Cardiac fibroblast (primary cell): ENCODE measurements at places on chromosomes 6 and 20.
A peak's percentile ranks its signal among the peaks of the same experiment; 100 is the strongest.

GRCh38 chr6:22149096-22149495, 147.7 kb downstream of the PRL start:
- no peak for DNase-seq

DNA sequence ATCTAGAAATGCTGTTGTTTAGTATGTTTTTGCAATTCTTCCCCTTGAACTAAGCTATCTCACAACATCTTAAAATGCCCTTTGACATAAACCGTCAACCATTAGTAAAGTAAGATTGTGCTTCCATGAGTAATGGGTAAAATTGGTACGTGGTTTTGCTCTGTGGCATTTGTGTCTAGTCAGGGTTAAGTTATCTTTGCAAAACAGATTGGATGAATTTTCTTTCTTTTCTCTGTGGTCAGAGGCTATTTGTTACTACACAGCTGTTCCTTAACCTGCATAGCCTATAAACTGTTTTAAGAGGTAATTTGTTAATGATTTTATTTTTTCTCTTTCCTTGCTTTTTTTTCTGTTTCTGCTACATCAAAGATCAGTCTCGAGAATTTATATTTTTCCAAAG, 75.4 kb downstream of the RPP40 start:
- peak; percentile 46 for DNase-seq

DNA sequence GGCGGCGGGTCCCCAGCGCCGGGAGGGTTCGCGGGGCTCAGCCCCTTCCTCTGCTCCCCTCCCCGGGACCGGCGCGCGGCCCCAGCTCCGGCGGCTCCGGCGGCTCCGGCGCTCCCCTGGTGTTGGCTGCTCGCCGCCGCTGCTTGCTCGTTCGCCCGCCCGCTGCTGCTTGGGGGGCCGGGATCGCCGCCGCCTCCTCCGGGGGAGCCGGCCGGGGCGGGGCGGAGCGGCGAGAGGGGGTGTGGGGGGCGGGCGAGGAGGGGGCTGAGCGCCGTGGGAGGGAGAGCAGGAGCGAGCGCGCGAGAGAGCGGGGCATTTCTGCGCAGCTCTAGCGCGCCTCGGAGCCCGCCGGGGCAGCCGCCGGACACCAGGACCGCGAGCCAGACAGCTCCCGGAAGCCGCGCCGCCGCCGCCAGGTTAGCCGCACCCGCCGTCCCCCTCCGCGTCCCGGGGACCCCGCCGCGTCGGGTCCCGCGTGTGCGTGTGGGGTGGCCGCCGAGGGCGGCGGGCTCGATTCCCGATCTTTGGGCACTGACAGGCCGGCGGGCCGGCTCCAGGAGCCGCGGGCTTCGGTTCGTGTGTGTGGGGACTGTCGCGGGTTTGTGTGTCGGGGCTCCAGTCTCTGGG, 62.0 kb upstream of the EPB41L1 start:
- DNase-seq: no peak

DNA sequence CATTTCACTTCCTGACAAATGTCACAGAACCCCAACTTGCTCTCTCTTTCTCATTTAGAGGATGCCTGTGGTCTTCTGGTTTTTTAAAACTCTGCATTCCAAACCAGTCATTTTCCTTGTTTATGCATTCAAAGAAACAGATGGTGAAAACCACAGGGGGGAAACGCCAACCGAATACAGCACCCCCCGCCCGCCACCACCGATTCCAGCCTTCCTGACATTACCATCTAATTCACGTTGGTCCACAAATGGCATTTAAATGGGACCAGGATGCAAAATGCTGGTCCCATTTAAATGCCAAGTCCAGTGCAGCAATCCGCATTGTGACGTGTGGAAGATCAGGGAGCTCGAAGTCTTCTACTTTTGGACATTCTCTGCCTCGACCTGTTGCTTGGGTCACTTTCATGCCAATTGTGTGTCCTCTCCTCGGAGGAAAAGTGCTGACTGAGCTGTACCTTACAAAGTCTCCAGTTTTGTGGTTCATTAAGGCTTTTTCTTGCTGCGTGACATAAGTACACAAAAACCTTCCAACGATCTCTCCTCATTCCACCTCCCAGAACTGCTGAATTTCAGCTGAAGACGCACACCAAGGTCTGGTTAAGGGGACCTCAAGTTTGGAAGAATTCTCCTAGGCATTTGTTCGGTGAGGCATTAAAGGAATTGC, 35.8 kb downstream of the NEDD9 start:
- DNase-seq: peak; percentile 66

DNA sequence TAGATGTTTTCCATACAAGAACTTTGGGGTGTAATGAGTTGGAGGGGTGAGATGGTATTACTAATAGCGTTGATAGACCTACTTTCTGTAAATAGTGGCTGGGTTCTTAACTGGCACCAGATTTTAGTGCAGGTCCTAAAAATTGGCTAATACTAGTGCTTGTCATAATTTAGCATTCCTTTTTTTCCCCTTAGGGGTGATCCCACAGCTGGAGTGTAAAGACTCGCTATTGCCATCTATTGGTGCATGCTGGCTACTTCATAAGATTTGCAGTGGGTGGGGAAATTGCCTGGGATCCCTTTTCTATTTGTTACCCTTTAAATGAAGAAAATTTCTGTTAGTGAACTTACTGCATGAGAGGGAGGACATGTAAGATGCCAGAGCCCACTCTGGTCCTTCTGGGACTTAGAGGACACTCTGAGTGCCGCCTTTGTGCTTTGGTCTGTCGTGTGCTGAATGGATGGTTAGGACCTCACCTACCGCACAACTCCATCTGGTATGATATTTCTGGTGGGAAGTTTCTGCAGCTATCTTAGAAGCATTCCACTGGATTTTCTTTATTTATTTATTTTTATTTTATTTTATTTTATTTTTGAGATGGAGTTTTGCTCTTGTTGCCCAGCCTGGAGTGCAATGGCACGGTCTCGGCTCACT, 195.5 kb downstream of the JARID2 start:
- DNase-seq: peak; percentile 87

GRCh38 chr6:24920136-24920535, 15.6 kb downstream of the RIPOR2 start:
- no peak for DNase-seq

DNA sequence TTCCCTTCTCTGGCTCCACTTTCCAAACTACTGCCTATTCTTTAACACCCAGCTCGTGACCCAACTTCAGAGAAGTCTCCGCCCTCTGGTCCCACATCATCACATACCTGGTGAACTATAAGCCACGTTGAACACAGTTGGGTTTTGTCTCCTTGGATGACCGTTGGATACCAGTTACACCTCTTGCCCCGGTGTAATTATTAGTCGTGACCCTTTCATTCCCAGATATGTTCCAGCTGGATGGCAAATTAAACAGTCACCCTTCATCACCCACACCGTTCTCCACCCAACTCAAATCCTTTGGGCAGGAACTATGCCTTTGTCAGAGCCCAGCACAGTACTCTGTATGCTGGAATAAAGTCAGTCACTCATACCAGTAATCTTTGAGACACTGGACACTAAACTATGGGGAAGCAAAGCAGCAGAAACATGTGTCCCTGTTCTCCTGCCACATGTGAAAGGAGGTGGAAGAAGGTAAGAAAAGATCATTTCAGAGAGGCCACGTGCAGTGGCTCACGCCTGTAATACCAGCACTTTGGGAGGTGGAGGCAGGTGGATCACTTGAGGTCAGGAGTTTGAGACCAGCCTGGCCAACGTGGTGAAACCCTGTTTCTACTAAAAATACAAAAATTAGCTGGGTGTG, 22.5 kb downstream of the PLAGL2 start:
- DNase-seq: no peak

GRCh38 chr6:56278171-56278591, 30.8 kb upstream of the COL21A1 start:
- DNase-seq: no peak

GRCh38 chr6:107386340-107386739, 73.0 kb downstream of the PDSS2 start:
- peak; percentile 22 for DNase-seq

- no peak for DNase-seq
These were observed 279.5 kb upstream of the SUPT3H start for GRCh38 chr6:45657226-45657625.

- no peak for DNase-seq
These were observed 29.0 kb downstream of the NFATC2 start for GRCh38 chr20:51513545-51513944.

GRCh38 chr20:53768329-53768728, 174.7 kb upstream of the ZNF217 start:
- DNase-seq: no peak

GRCh38 chr6:113447088-113447831, 409.9 kb upstream of the MARCKS start:
- DNase-seq: peak; percentile 83

DNA sequence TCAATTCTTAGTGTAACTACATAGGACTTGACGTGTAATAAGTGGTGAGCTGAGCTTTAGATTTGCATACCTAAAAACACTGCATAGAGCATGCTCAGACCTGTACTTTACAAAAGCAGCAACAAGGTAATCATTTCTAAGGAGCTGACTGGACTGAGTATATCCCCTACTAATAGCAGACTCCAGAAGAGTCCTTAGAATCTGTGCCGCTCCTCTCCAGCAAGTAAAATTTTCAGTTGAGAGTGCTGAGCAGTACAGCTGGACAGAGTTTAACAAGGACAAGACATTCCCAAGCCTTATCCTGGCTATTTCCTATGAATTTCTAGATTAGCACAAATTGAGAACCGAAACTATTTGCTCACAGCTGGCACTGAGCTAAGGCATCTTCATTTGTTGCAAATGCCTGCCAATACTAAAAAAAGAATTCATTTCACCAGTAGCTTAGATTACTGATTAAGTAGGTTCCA, 26.1 kb upstream of the KLHL31 start:
- DNase-seq: no peak

- peak; percentile 18 for DNase-seq
These were observed 54.4 kb upstream of the SLCO4A1 start for GRCh38 chr20:62587757-62588402.

DNA sequence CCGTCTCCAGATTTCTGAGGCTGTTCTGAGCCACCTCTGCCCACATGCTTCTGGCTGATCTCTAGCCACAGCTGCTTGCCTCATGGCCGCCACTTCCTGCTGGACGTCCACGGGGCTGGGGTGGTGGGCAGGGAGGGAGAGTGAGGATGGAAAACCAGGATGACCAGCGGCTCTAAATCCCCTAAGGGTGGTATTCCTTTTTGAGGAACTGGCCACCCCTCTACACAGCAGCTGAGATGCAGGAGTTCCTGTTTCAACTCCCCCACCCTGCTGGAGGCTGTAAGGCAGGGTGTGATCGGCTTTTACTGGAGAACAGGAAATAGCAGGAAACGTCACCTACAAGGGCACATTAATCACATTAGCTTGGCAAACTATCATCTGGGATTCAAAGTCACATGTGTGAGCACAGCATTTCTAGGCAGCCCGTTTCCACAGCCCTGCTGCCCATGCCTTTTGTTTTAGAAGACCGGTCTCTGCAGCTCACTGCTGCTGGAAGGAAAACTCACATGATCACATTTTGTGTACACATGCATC, 181.6 kb upstream of the ECI2 start:
- DNase-seq: peak; percentile 90

- DNase-seq: no peak
These were observed 246.2 kb downstream of the HIVEP2 start for GRCh38 chr6:142698751-142699150.
